ENCODE measurements at places on chromosomes 16 and 17.

- DNase-seq: no peak
Measured at GRCh38 chr17:45325810-45326209, 9.0 kb upstream of the MAP3K14 start.

DNA sequence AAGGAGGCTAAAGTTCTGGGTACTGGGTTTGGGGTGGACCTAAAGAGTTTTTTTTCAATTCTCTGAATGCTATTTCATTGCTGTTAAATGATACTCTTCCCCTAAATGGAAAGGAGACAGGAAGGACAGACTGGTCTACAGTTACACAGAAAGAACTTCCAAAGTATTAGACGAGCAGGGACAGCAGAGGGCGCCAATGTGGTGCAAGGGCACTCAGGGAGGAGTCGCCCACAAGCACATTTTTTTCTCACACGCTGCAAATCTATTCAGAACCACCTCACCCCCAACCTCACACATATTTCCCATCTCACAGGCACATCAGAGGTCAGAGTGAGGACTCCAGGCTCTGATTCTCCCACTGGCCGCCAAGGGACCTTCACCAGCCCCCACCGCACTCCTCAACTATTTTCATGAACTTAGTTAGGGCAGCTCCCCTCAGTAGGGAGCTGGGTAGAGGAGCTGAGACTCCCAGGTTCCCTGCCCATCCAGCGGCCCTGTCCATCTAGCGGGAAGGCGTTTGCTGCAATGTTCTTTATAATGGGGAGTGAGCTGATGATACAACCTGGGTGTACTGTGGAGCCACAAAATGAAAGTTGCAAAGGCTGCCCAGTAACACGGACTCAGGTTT, 6.8 kb upstream of the CA4 start:
- DNase-seq: peak; percentile 57

DNA sequence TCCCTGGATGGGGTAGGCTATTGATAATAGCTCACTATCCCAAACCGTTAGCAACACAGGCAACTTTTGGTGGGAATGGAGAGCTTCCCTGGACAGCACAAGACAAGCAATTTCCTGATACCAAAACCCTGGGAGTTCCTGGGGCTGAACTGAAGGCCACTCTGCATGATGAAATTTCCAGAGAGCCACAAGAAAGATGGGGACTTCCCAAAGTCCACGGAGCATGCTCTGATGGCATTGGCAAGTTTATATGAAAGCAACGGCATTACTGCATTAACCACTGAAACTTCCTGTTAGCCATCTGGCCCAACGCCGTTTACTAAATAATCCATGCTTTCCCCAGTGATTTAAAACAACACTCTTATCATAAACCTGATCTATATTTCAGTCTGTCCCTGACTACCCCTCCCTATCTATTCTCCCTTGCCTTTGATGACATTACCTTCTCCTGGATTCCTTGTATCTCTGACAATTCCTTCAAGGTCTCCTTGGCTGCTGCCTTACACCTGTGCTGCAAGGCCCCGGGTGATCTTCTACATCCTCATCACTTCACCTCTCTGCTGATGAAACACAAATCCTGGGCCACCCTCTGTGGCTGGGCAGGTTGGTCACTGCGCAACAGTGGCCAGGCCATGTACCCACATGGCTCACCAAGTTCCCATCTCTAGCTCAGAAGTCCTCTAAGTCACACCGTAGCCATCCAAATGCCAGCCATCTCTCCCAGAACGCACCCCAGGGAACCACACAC, 108.5 kb upstream of the RCVRN start:
- no peak for DNase-seq

DNA sequence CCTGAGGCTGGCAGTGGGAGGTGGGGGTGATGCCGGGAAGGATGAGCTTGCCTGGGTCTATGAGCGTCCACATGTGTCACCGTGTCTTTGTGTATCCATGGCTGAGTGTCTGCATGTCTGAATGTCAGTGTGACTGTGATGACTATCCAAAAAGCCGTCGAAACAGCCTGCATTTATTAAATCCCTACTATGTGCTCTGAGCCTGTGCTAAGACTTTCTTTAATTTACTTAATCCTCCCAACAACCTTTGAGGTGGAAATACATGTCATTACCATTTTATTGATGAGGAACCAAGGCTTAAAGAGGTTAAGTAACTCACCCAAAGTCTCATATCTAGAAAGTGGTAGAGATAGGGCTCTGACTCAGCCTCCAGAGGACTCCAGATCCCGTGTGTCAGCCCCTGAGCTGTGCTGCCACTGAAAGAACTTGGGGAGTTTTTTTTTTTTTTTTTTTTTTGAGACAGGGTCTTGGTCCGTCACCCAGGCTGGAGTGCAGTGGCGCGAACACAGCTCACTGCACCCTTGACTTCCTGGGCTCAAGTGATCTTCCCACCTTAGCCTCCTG, 20.0 kb downstream of the ARHGAP23 start:
- no peak for DNase-seq

- DNase-seq: no peak
Measured at GRCh38 chr16:50360779-50361178, 8.0 kb downstream of the BRD7 start.

- DNase-seq: no peak
Measured at GRCh38 chr17:299546-299945, 53.1 kb downstream of the RPH3AL start.

- DNase-seq: no peak
Measured at GRCh38 chr16:48632137-48632774, 22.3 kb upstream of the N4BP1 start.

GRCh38 chr17:75090871-75091854, 3.4 kb downstream of the SLC16A5 start:
- DNase-seq: no peak

DNA sequence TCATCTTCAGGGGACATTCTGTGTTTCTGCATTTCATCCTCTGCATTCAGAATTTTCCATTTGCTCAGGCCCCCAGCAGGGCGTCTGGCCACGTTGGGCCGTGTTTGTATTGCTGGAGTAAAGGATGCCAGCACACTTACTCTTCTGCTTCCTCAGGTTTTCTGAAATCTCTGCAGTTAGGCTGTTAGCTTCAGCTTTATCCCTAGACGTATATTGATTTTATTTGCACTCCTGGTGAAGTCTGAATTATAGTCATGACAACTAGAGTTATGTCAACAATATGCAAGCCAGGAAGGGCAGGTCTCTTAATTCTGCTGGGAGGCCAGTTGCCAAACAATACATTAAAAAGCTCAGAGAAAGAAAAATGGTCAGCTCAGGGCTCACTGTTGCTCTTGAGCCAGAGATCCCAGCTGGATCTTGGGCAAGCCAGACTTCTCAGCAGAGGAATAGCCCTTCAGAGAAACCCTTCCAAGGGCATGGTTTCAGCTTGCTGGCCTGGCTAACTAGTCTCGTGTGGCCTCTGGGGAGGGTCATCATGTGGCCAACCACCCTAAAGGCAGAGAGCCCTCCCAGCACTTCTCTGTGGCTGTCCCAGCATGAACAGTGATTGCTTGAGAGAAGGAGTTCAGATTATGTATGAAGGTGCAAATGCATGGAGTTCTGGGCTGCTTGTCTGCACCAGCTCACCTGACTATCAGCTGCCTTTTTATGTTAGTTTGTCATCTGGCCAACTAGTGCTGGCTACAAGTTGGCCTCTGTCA, 110.2 kb upstream of the CACNG5 start:
- no peak for DNase-seq

DNA sequence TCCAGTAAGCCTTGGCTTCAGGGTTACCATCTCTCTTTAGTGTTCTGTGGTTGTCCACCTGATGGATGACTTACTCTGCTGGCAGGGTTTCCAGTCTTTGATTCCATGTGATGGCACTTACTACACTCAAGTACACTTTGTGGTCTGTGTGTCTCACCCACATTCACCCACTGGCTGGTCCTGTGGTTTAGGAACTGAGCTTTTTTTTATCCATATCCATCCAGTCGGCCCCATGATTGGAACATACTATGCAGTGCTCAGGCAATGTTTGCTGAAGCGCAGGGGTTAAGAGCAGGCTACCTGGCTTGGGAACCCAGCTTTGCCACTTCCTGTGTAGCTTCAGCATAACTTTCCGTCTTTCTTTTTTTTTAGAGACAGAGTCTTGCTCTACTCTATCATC, 2.8 kb upstream of the FUS start:
- DNase-seq: no peak

DNA sequence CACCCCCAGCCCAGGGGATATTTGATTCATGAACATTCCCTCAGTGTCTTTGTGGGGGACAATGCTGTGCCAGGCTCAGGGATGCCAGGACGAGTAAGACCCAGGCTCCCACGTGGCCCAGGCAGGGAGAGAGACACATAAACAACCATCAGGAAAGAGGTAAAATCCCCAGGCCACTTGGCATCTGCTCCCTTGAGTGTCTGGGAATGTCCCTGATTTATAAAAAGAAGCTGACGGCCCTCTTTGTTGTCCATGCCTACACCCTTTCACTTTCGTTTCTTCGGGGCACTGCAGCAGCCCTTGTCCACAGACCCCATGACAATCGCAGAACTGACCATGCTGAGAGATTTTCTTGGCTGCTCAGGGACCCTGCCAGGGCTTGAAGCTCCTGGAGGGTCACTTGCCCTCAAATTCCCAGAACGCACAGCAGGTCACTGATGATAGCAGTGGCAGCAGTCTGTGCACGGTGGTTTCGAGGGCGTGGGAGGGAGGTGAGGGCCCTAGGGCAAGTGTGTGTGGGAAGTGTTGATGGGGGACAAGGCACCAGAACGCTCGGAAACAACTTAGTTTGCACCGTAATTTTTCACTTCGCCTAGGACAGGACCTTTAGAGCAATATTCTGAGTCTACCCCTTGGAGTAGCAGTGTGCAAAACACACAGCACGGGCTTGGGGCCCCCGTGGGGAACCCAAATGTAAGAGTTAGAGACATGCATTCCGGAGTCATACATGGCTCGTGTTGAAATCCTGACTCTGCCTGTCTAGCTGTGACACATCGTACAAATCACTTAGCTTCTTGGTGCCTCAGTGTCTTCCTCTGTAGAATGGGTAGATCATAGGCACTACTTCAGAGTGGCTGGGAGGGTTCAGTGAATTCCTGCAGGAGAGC, 4.7 kb downstream of the NOD2 start:
- no peak for DNase-seq

- DNase-seq: no peak
Measured at GRCh38 chr17:66447159-66447558, 144.7 kb downstream of the PRKCA start.

DNA sequence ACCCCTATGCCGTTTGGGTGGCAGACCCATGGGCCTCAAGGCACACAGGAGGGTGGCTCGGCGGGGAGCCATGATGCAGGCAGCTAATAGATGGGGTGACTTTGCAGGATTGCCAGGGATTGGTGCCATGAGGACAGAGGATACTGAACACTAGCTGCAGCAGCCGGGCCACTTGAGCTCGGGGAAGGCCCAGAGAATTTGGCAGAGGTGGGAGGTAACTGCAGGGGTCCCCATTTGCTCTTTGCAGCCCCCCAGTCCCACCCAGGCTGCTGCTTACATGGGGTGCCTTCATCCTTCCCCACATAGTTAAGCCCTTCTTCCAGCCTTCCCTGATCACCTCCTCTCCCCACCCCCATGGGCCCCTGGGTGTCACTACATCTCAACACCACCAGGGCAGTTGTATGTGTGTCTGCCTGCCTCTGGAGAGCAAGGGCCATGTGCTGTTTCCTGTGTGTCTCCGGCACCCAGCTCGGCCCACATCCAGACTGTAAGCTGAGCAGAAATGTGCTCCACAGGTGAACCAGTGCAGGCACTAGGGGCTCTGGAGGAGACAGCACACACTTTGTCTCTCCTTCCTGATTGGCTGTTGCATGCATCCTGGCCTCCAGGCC, 52.0 kb downstream of the SREBF1 start:
- peak; percentile 42 for DNase-seq

GRCh38 chr17:61981323-61981722, 53.5 kb upstream of the INTS2 start:
- DNase-seq: no peak

DNA sequence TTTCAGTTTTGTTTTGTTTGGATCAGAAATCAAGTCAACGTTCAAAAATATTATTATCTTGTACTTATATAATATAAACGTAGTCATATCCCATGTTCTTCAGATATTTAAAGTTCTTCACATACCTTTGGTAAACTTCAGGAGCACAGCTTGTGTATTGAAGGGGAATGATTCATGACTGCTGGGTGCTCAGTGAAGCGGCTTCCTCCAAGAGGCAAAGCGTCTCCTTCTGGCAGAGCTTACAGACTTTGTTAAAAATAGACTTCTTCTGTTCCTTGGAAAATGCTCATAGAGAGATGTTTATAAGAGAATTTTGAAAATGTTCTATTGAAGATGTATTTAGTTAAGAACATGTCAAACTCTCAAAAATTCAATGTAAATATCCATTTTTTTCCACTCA, 155.6 kb upstream of the CNTNAP4 start:
- DNase-seq: no peak

DNA sequence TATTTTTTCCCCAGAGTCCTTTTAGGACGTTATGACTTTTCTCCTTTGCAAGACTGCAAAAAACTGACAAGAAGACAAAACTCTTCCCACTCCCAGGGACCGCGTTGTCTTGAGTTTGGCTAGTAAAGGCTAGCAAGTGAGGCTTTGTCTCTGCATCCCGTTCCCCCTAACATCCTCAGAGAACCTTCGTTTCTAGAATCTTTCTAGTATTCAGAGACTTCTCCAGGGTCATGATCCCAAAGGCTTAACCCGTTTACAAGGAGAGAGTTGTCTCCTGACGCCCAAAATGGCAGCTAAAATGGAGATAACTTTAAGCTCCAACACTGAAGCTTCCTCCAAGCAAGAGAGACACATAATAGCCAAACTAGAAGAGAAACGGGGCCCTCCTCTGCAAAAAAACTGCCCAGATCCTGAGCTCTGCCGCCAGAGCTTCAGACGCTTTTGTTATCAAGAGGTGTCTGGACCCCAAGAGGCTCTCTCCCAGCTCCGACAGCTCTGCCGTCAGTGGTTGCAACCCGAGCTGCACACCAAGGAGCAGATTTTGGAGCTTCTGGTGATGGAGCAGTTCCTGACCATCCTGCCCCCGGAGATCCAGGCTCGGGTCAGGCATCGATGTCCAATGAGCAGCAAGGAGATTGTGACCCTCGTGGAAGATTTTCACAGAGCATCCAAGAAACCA, 843 bp downstream of the ZNF174 start:
- no peak for DNase-seq

DNA sequence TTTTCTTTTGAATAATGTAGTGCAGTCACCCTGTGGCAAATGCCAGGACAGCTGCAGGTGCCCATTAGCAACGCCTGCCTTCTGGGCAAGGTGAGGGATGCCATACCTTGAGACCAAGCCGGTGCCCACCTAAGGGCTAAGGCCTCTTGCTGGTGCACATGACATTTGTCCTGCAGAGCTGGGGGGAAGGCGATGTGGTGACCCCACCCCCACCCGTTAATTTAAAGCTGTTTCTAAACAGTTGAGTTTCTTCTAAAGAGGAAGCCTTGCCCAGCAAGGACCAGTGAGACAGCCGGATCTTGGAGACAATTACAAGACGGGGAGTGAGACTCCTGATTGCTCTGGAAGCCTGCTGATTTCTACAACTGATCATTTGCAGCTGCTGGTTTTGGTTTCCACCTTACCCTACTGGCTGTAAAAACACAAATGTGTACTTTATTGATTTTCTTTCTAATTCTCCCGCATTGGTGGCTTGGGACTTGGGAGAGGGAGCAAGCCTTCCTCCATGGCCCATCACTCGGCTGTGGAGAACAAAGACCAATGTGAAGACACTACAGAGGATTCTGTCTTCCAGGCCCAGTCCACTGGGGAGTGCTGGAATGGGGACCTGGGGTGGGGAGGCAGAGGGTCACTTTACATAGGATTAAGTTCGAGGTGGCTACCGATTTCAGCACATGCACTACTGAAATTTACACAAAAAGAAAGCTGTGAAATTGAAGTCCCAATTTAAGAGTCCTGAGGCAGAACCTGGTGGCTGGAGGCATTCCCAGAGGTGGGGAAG, 2.7 kb downstream of the CDK5R1 start:
- no peak for DNase-seq
